ENCODE measurements at places on chromosomes 13 and 19. TPM values are rescaled to one million over a fixed set of nuclear protein-coding genes. Genes with fewer than 3 reads are reported as not detected.

Gene IGFL4
- total RNA-seq, result 0.63 TPM

Gene ZNF677
- total RNA-seq, result not detected

Gene PSG3
- total RNA-seq, result 0.16 TPM

Gene PRSS57
- 0.09 TPM for total RNA-seq

Gene OR1M1
- total RNA-seq, result not detected

Gene MCEMP1
- not detected for total RNA-seq

Gene EBPL
- 36.6 TPM for total RNA-seq

Gene CILP2
- total RNA-seq, result 0.15 TPM
